ENCODE measurements at places on chromosomes 11 and 22.

DNA sequence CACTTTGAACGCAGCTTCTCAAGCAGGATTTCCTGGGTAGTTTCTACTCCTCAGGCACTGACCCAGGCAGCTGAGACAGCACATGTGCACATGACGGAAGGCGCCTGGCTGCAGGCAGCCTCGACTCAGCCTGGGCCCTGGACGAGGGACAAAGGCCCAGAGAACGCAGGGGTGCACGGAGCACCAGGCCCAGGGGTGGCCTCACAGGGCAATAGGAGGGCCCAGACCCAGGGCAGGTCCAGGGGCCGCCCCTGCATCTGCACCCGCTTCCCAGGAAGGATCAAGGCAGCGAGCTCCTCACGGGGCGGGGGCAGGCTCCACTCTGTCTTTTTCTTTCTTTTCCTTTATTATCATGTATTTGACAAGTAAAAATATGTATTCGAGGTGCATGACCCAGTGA is 208.4 kb downstream of the BRD1 start:
- DNase-seq: peak; percentile 17

DNA sequence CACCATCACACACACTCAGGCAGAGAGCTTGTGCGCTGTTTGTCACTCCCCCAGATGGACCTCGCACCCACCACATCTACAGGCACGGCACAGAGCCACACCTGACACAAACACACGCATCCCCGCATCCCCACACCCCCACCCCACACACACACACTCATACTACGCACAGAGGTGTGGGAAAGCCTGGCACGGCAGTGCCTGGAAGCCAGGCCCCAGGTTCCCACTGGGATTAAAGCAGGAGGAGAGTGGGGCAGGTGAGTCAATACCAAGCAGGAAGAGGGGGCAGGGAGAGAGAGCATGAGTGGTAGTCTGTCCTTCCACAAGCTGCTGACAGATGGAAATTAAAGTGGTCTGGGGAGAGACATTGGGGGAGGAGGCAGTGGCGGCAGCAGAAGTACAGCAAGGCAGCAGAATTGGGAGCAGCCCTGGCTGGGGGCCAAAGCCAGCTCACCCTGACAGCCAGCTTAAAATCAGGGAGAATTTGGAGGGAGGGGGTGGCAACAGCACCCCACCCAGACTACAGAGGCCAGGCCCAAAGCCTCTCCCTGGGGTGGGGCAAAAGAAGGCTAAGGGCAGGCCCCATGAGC is 20.7 kb downstream of the TNKS1BP1 start:
- no peak for DNase-seq

DNA sequence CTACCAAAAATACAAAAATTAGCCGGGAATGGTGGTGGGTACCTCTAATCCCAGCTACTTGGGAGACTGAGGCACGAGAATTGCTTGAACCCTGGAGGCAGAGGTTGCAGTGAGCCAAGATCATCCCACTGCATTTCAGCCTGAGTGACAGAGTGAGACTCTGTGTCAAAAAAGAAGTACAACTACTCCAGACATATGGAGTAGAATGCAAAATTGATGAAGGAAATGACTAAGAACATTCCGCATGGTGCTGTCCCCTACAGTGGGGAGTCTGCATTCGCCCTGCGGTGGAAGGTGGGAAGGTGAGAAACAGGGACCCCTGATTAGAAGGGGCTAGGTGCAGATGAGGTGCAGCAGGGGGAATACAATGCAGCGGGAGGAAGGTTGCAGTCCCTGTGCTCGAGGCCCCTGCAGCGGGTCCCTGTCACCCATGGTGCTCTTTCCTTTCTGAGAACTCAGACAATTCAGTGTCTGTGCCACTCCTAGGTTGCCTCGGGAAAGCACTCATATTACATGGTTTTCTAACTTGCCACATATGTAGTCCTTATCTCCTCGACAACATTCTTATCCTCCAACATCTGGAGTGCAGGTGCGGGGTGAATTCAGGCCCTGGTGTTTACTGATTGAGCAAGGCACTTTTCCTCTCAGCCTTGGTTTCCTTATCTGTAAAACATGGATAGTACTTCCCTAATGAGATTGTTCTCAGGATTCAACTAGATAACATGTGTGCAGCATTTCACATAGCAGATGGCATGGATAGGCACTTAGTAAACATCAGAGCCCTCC is 5.2 kb downstream of the POLD4 start:
- DNase-seq: no peak

DNA sequence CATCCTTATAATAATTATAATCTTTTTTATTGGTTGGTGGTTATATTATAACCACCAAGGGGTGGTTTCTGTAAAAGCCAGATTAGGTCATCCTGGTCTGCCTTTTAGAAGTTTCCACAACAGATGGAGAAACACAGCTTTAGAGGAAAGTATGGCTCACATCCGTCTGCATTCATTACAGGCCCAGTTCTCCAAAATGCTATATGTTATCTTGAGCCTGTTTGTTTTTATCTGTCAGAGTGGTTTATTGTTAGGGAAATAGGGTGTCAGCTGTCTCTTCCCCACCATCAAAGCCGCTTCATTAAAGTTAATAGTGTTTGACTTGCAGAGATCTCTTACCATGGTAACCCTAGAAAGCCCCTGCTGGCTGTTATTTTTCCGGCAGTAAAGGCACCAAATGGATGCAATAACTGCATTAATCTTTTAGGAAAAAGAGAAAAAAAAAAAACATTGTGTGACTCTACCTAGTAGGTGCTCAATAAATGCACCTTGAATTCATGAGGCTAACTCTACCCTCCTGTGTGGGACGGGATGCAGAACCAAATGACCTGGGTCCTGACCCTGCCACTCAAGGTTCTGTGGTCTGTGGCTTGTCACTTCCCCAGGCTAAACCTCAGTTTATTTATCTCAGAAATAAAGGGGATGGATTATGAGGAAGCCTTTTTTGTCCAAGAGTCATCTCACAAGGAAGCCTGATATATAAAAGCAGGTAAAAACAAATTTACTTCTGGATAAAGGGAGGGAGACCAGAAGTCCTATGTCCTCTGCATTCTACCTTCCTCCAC is 118.3 kb downstream of the WT1 start:
- DNase-seq: no peak

GRCh38 chr11:102062106-102062505 is 14.9 kb downstream of the CFAP300 start:
- DNase-seq: no peak
